Activated CD4-positive, alpha-beta T cell treated with anti-CD3 and anti-CD28 coated beads, Interleukin-2, amount 50 U/mL, for 48 hours (primary cell): ENCODE measurements at places on chromosomes 2 and 18.

DNA sequence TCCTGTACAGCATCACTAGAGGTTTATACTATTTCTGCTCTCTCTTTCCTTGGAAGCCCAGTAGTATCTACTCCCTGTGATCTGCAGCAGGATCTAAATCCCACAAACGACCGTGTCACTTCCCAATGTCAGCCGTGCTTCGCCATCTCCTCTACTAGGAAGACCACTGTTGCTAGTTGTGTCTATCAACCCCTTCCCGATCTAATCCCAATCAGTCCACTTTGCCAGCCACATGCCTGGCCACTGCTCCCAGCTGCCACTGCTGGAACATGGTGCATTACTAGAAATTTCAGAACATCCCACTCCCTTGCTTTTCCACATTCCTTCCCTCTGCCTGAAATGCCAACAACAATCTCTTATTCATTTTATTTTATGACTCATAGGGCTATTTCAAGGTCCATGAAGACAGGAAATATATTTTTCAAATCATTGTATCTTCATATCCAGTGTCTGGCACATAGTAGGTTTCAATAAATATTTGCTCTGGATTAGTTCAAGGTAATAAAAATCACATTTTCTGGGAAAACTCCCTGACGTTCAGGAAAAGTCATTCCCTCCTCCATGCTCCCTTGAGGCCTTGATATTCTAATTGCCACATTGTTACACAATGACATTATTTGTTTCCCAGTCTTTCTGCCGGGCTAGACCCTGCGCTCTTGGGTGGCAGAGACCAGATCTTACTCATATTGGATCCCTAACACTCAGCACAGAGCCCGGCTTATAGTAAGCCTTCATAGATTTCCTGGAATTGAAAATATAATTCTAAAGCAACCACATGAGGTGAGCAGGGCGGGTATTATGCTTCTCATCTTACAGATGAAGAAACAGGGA lies 2.1 kb upstream of the TRIB2 start:
- DNase-seq: no peak

GRCh38 chr2:190879474-190880377 lies 895 bp upstream of the GLS start:
- peak; percentile 56 for DNase-seq

GRCh38 chr2:8860239-8860638 lies 22.8 kb upstream of the KIDINS220 start:
- no peak for DNase-seq

DNA sequence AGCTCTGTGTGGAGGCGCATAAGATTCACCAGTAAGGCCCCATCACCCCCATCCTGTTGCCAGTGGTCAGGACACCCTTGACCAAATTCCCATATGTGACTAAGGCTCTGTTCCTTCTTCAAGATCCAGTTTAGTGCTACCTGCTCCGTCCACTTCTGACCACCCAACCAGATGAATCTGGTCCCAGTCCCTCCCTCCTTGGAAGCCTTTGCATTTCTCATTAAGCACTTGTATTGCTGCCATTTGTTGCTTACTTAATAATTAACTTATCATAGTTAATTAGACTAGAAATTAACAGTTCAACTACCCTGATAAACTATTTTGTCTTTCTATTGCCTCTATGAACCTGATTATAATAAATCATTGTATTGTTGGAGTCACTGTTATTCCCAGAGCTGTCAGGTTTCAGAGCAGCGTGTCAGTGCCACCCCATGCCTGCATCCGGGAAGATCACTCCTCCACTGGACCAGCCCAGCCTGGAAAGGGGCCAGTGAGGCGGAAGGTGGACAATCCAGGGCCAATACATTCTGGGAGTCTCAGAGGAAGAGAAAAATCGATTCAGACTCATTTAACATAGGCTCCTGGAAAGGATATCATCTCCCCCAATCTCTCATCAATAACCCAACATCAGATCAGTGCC lies 9.5 kb upstream of the NAT8 start:
- no peak for DNase-seq

DNA sequence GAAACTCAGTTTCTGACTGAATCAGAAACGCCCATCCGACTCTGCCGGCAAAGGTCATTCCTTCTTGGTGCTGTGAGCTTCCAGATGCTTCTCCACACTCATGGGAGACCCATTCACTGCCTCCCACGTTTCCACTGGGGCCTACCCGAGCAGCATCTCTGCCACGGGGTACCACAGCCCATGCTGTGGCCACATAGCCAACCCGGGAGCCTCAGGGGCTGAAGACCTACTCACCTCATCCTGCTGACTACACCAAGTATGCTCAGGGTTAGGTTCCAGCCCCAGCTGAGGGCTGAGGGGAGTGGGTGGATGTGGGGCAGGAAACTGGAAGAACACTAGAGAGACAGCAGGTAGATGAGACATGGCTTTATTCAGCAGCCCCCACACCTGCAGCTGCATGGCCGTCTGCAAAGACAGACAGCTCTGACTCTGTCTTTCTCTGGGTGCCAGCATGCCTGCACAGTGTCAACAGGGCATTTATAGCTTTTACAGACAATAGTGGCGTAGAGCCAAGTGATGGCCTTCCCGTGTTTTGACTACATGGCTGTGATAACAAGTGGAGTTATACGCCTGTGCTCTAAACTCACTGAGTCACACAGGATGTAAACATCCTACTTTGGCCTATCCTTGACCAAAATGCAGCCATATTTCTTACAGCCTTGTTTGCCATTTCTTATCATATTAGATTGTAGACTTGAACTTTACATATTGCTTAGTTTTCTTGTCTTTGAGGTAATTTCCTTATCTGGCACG lies 16.5 kb upstream of the KLHL23 start:
- no peak for DNase-seq

GRCh38 chr2:99569386-99569785 lies 79.6 kb upstream of the REV1 start:
- DNase-seq: no peak
